Left lung (tissue), 14 donors: ENCODE measurements at places on chromosomes 2 and 18. TPM values are rescaled to one million over a fixed set of nuclear protein-coding genes. Genes with fewer than 3 reads are reported as not detected.

- H3K36me3 ChIP-seq: no peaks in the 10 kb centered on the region
- H3K4me1 ChIP-seq: peaks cover 4% of the 10 kb centered on the region
- H3K27ac ChIP-seq: no peak overlapping the region
- H3K4me3 ChIP-seq: no peak overlapping the region
These were observed 168.9 kb downstream of the ANTXR1 start for GRCh38 chr2:69181806-69182427.

DNA sequence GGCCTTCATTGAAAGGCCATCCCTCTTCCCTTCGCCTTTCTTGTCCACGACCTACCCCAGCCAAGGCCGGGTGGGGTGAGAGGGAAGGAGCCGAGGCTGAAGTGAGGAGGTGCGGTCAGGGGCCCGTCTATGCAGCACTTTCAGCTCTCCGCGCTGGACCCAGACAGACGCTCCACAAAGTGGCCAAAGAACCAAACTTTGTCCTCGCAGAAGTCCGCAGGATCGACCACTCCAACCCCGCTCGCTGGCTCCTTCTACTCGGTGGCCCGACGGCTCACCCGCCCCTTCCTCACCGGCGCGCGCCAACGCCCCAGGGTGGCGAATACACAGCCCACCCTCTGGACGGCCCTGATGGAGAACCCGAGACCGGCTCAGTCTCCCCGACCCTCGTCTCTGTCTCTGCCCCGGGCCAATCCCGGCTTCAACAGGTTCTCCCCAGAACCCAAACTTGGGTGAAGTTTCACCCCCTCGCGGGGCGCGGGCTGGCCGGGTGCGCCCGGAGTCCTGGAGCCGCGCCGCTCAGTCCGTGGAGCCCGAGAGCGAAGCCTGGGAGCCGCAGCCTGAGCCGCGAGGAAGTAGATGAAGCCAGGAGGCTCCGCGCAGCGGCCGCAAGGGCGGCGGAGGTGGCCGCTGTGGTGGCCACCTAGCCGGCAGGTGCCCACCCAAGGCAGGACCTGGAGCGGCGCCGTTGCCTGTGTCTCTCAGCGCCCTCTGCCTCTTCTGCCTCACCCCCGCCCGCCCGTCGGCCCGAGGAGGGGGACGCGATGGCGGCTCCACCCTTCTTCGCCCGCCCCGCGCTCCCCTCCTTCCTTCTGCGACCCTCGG is 26.7 kb upstream of the ALPP start:
- peaks cover 32% of the 10 kb centered on the region for H3K27me3 ChIP-seq
- no peaks in the 10 kb centered on the region for H3K4me1 ChIP-seq
- no peak overlapping the region for H3K4me3 ChIP-seq

- peaks cover 4% of the 10 kb centered on the region for H3K27me3 ChIP-seq
- H3K4me1 ChIP-seq: no peaks in the 10 kb centered on the region
- H3K27ac ChIP-seq: no peak overlapping the region
- no peak for DNase-seq
- H3K4me3 ChIP-seq: no peak overlapping the region
These were observed 10.4 kb upstream of the NPAS2 start for GRCh38 chr2:100809506-100809905.

- peak overlapping the region; percentile 8 for H3K27ac ChIP-seq
- no peaks in the 10 kb centered on the region for H3K27me3 ChIP-seq
- no peaks in the 10 kb centered on the region for H3K36me3 ChIP-seq
- no peaks in the 10 kb centered on the region for H3K4me1 ChIP-seq
- H3K4me3 ChIP-seq: no peak overlapping the region
These were observed 167.9 kb downstream of the IRS1 start for GRCh38 chr2:226631671-226632070.

- H3K36me3 ChIP-seq: no peaks in the 10 kb centered on the region
- H3K27me3 ChIP-seq: no peaks in the 10 kb centered on the region
- H3K4me3 ChIP-seq: no peak overlapping the region
- H3K27ac ChIP-seq: no peak overlapping the region
- no peak for DNase-seq
These were observed 188.7 kb downstream of the MBD5 start for GRCh38 chr2:148209603-148210002.

DNA sequence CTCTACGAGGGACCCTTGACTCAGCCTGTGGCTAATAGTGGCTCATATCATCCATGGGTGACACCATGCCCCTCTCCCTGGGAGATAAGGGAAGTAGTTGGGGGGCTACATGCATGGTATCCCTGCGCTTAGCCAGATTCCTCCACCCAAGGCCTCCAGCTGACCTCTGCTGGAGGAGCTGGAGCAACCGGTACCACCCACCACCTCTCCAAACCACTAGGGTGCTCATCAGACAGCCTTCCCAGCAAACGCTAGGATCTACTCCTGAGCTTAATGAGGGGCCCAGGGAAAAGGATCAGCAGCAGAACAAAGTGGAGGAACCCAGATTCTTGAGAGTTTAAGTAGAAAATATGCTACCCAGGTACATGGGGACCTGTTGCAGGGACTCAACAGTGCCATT is 75.9 kb upstream of the CAPN13 start:
- H3K4me3 ChIP-seq: no peak overlapping the region
- no peak overlapping the region for H3K27ac ChIP-seq
- H3K4me1 ChIP-seq: no peaks in the 10 kb centered on the region
- no peaks in the 10 kb centered on the region for H3K27me3 ChIP-seq
- no peaks in the 10 kb centered on the region for H3K36me3 ChIP-seq

- no peaks in the 10 kb centered on the region for H3K27me3 ChIP-seq
- no peak overlapping the region for H3K4me3 ChIP-seq
- no peak for DNase-seq
- H3K4me1 ChIP-seq: no peaks in the 10 kb centered on the region
These were observed 78.8 kb downstream of the SLC8A1 start for GRCh38 chr2:40373111-40373510.

GRCh38 chr2:64284751-64285150 is 140.5 kb upstream of the PELI1 start:
- no peak for DNase-seq
- H3K27me3 ChIP-seq: no peaks in the 10 kb centered on the region
- peaks cover 3% of the 10 kb centered on the region for H3K4me1 ChIP-seq
- no peaks in the 10 kb centered on the region for H3K36me3 ChIP-seq

GRCh38 chr2:136248907-136249306 is 131.0 kb upstream of the CXCR4 start:
- no peak overlapping the region for H3K4me3 ChIP-seq
- H3K27ac ChIP-seq: no peak overlapping the region
- no peaks in the 10 kb centered on the region for H3K36me3 ChIP-seq
- peaks cover 15% of the 10 kb centered on the region for H3K4me1 ChIP-seq
- H3K27me3 ChIP-seq: no peaks in the 10 kb centered on the region

GRCh38 chr2:167703441-167703840 is 544.0 kb downstream of the STK39 start:
- no peak overlapping the region for H3K27ac ChIP-seq
- no peaks in the 10 kb centered on the region for H3K36me3 ChIP-seq
- no peaks in the 10 kb centered on the region for H3K27me3 ChIP-seq
- no peak overlapping the region for H3K4me3 ChIP-seq
- DNase-seq: no peak

DNA sequence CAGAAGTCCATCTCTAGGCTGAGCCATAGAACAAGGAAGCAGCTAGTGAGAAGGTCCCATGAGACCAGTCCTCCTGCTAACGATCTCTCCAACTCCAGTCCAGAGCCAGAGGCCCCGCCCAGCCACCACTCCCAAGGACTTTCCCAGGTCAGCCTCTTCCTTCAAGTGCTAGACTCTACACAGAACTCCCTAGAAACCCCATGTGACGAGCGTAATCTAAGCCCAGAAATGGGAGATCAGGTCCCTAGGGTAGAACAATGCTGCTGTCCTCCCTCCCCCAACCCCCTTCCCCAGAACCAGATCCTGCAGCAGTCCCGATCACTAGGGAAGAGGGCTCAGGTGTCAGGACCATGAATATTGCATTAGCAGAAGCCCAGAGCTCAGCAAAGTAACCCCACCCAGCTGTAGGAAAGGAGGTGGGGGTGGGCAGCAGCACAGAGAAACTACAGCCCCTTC is 6.9 kb downstream of the DCTN1 start:
- H3K4me1 ChIP-seq: peaks cover 2% of the 10 kb centered on the region
- no peak overlapping the region for H3K27ac ChIP-seq
- H3K27me3 ChIP-seq: no peaks in the 10 kb centered on the region
- DNase-seq: no peak
- peaks cover 67% of the 10 kb centered on the region for H3K36me3 ChIP-seq
- no peak overlapping the region for H3K4me3 ChIP-seq

GRCh38 chr18:77164763-77165485 is 32.3 kb upstream of the MBP start:
- no peaks in the 10 kb centered on the region for H3K36me3 ChIP-seq
- H3K4me3 ChIP-seq: no peak overlapping the region
- no peak for DNase-seq
- H3K27ac ChIP-seq: no peak overlapping the region

GRCh38 chr2:36464006-36464721 is 108.6 kb downstream of the CRIM1 start:
- no peak overlapping the region for H3K27ac ChIP-seq
- peaks cover 27% of the 10 kb centered on the region for H3K4me1 ChIP-seq
- H3K4me3 ChIP-seq: no peak overlapping the region
- H3K36me3 ChIP-seq: no peaks in the 10 kb centered on the region
- DNase-seq: no peak

- DNase-seq: no peak
- no peak overlapping the region for H3K4me3 ChIP-seq
- no peaks in the 10 kb centered on the region for H3K4me1 ChIP-seq
- no peaks in the 10 kb centered on the region for H3K36me3 ChIP-seq
These were observed 158.7 kb downstream of the PXDN start for GRCh38 chr2:1585635-1586034.

- H3K27me3 ChIP-seq: no peaks in the 10 kb centered on the region
- no peak overlapping the region for H3K4me3 ChIP-seq
- DNase-seq: no peak
These were observed 53.5 kb upstream of the ASAP2 start for GRCh38 chr2:9152975-9153642.

DNA sequence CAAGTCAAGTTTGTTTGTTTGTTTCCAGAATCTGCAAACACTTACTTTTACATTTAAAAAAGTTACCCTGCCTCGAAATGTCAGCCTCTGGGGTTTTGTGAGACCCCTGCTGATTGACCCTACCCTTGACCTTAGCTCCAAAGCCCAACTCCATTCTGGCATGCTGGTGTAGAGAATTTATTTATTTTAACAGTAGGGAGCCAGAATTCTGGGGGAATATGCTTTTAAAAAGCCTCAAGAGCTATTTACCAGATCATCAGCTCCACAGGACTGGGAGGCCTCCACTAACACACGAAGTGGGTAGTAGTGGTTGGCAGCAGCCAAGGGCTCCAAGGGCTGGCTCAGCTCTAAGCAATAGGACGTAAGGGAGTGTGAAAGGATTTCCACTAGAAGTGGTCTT is 23.2 kb upstream of the GREB1L start:
- H3K36me3 ChIP-seq: no peaks in the 10 kb centered on the region
- H3K4me3 ChIP-seq: no peak overlapping the region
- H3K27ac ChIP-seq: no peak overlapping the region
- no peaks in the 10 kb centered on the region for H3K27me3 ChIP-seq
- DNase-seq: no peak

- no peak overlapping the region for H3K4me3 ChIP-seq
- no peaks in the 10 kb centered on the region for H3K27me3 ChIP-seq
- H3K4me1 ChIP-seq: no peaks in the 10 kb centered on the region
- no peak for DNase-seq
These were observed 45.2 kb downstream of the STRADB start for GRCh38 chr2:201496785-201497184.

- no peak for DNase-seq
- no peaks in the 10 kb centered on the region for H3K36me3 ChIP-seq
- H3K27ac ChIP-seq: no peak overlapping the region
- peak overlapping the region; percentile 35 for H3K4me3 ChIP-seq
- peaks cover 54% of the 10 kb centered on the region for H3K27me3 ChIP-seq
These were observed 215.8 kb upstream of the DTNA start for GRCh38 chr18:34494359-34494696.

DNA sequence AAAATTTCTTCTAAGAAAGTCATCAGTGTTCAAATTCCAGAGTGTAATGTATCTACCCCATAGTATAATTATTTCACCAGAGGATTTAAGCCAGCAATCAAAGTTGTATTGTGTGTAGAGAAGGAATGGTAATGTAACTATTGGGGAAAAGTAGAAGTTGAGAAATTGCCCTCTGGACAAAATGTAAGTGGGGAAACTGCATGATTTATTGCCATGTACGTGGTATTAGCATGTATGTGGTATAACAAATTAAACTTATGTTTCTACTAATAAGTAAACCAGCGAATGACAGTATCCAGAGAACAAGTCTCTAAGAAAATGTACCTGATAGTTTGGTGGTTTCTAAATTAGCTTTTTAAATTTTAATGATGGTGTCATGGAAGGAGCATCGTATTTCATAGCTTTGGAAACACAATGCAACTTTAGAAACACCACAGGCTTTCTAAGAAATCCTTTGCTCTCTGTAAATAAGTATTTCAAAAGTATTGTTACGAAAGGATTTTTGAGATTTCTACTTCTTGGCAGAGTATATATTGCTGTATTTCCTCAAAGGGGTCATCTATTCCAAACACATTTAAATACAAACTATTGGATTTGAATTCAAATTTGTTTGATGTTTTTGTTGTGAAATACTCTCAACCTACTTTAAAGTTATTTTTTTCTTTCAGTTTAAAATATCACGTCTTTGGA is 1018.9 kb upstream of the ZEB2 start:
- H3K36me3 ChIP-seq: no peaks in the 10 kb centered on the region
- DNase-seq: no peak

GRCh38 chr18:69143084-69143483 is 257.6 kb upstream of the DOK6 start:
- H3K27ac ChIP-seq: no peak overlapping the region
- no peaks in the 10 kb centered on the region for H3K36me3 ChIP-seq
- H3K4me1 ChIP-seq: no peaks in the 10 kb centered on the region
- no peak overlapping the region for H3K4me3 ChIP-seq
- H3K27me3 ChIP-seq: no peaks in the 10 kb centered on the region

- DNase-seq: peak; percentile 89
- H3K27ac ChIP-seq: peak overlapping the region; percentile 95
- H3K4me3 ChIP-seq: peak overlapping the region; percentile 82
- peaks cover 46% of the 10 kb centered on the region for H3K36me3 ChIP-seq
- no peaks in the 10 kb centered on the region for H3K27me3 ChIP-seq
These were observed 910 bp downstream of the SRSF7 start for GRCh38 chr2:38750011-38750890.

- DNase-seq: no peak
- H3K36me3 ChIP-seq: no peaks in the 10 kb centered on the region
- H3K4me1 ChIP-seq: no peaks in the 10 kb centered on the region
- no peak overlapping the region for H3K4me3 ChIP-seq
- H3K27me3 ChIP-seq: no peaks in the 10 kb centered on the region
- H3K27ac ChIP-seq: no peak overlapping the region
These were observed 289.2 kb downstream of the TDRD15 start for GRCh38 chr2:21412944-21413443.

CCDC148 gene
- total RNA-seq: 0.64 TPM

CENPA gene
- 4.0 TPM for total RNA-seq

MATN3 gene
- 3.7 TPM for total RNA-seq

DES gene
- total RNA-seq: 101 TPM

PHLPP1 gene
- total RNA-seq: 13.1 TPM

LIPG gene
- total RNA-seq: 26.0 TPM

TXNDC2 gene
- total RNA-seq: 0.18 TPM

ALPI gene
- not detected for total RNA-seq

HOXD13 gene
- not detected for total RNA-seq

TRIM43 gene
- total RNA-seq: not detected

SLC4A5 gene
- total RNA-seq: 2.0 TPM

RNU2-63P gene
- total RNA-seq: not detected

AGAP1 gene
- 25.3 TPM for total RNA-seq
